ENCODE measurements at places on chromosomes 7 and 10. TPM values are rescaled to one million over a fixed set of nuclear protein-coding genes. Genes with fewer than 3 reads are reported as not detected.

The ARHGEF35 gene
- total RNA-seq, result 0.57 TPM

The ZNF479 gene
- not detected for total RNA-seq

The C7orf57 gene
- not detected for total RNA-seq

The ITIH5 gene
- 8.4 TPM for total RNA-seq

The CALML3 gene
- not detected for total RNA-seq

The SNCG gene
- total RNA-seq, result 9.3 TPM

The TFPI2 gene
- total RNA-seq, result 1.9 TPM

The GIMAP5 gene
- 6.6 TPM for total RNA-seq

The PAPOLB gene
- total RNA-seq, result 0.05 TPM

The PPA1 gene
- total RNA-seq, result 68.6 TPM

The MALRD1 gene
- total RNA-seq, result 0.40 TPM

The CDCA7L gene
- total RNA-seq, result 12.6 TPM

The PHYHIPL gene
- 0.19 TPM for total RNA-seq

The TSPAN33 gene
- 9.9 TPM for total RNA-seq

The RALA gene
- 20.7 TPM for total RNA-seq

The PILRB gene
- total RNA-seq, result 11.6 TPM

The ZNF467 gene
- 7.0 TPM for total RNA-seq

The KCNMA1 gene
- total RNA-seq, result 2.0 TPM

The GIMAP2 gene
- 3.1 TPM for total RNA-seq

The NUTM2B gene
- 1.3 TPM for total RNA-seq

The MTURN gene
- total RNA-seq, result 49.3 TPM

The VIPR2 gene
- total RNA-seq, result 23.2 TPM

The CYP26C1 gene
- not detected for total RNA-seq

The OR6B1 gene
- not detected for total RNA-seq

The OR9A2 gene
- total RNA-seq, result not detected

The MICU1 gene
- 43.2 TPM for total RNA-seq

The BLNK gene
- 0.86 TPM for total RNA-seq

The LIPN gene
- total RNA-seq, result not detected

The FLNC gene
- 1,261 TPM for total RNA-seq

The PAXIP1 gene
- total RNA-seq, result 6.6 TPM

The FZD1 gene
- total RNA-seq, result 23.1 TPM

The TMEM196 gene
- total RNA-seq, result not detected

The TMEM273 gene
- total RNA-seq, result 16.6 TPM

The CDHR1 gene
- 1.3 TPM for total RNA-seq

The NEUROG3 gene
- not detected for total RNA-seq

The OR2A42 gene
- not detected for total RNA-seq

The SYNPO2L gene
- 792 TPM for total RNA-seq

The CLEC5A gene
- 1.6 TPM for total RNA-seq

The SYT15B gene
- total RNA-seq, result 4.6 TPM

The NRF1 gene
- 17.0 TPM for total RNA-seq

The SAMD9L gene
- 4.1 TPM for total RNA-seq

The SLC39A12 gene
- total RNA-seq, result not detected

The GHRHR gene
- not detected for total RNA-seq

All from cardiac septum (tissue), 1 donor.